CD4-positive, alpha-beta T cell treated with Interferon alpha-2 for 1 hour (primary cell): ENCODE measurements at places on chromosomes 5 and 9.

- DNase-seq: no peak
Observed at GRCh38 chr9:120465685-120466407, 114.1 kb downstream of the CDK5RAP2 start.

DNA sequence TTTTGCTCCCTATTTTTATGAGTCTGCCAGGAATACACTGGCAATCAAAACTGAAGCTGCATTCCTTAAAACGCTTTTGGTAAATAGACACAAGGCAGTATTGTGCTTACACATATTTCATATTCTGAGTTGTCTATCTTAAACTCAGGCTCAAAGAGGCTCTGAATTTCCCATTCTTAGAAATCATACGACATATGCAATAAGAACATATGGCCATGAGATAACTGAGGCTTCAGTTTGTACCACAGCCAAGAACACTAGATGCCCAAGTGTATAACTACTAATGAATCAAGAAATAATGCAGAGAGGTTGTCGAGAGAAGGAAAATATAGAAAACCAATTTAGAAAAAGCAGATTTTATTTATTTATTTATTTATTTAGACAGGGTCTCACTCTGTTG lies 357.4 kb downstream of the NDUFS4 start:
- DNase-seq: no peak

GRCh38 chr9:17938035-17938655 lies 359.3 kb downstream of the SH3GL2 start:
- DNase-seq: no peak

- no peak for DNase-seq
Observed at GRCh38 chr5:124605541-124605940, 140.9 kb downstream of the ZNF608 start.

GRCh38 chr5:35415309-35415708 lies 185.0 kb upstream of the PRLR start:
- no peak for DNase-seq

DNA sequence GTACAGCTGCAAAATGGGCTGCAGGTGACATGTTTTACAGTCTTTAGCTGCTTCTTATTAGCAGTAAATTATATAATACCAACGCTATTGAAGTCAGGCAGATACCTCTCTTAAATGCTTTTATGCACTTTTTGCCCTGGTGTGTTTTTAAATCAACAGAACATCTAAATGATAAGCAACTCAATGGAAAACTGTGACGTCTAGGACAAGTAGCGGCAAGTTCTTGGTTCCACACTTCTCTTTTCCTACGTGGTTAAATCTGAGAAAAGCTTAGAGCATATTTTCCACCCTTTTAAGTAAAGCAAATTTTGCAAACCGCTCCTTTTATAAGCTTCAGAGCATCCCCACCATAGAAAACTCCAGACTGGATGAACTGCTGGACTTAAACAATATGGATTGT lies 58.1 kb downstream of the CEMIP2 start:
- no peak for DNase-seq

DNA sequence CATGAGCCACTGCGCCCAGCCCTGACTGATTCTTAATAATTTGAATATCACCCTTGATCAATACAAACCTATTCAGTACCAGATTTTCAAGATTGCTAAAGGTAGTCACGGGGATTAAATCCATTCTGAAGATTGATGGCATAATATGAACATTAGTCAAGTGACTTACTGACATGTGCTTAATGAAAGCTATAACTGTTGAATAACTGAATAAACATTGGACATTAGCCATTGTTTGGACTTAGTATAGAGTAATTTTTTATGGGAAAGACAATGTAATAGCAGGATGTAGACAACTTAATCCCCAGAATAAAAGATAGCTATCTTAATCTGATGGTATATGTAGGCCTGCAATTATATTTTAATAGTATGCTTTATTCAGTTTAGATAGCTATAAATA lies 35.0 kb upstream of the VPS13A start:
- DNase-seq: no peak

GRCh38 chr5:178474562-178475184 lies 115.5 kb downstream of the COL23A1 start:
- no peak for DNase-seq

DNA sequence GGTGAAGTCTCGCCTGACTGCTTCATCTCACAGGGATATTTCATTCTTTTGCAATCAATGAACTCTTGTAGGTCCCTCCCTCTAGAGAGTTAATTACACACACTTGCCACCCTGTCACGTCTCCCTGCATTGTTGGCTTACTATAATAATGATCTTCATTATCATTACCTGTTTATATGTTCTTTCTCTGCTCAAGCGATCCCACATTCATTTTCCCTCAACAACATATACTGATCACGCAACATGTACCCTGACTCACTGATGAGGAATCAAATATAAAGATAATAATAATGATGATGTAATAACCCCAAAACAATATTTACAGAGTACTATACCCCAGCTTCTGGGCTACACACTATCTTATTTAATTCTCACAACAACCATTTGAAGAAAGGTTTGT lies 88.5 kb downstream of the FEM1C start:
- DNase-seq: no peak

DNA sequence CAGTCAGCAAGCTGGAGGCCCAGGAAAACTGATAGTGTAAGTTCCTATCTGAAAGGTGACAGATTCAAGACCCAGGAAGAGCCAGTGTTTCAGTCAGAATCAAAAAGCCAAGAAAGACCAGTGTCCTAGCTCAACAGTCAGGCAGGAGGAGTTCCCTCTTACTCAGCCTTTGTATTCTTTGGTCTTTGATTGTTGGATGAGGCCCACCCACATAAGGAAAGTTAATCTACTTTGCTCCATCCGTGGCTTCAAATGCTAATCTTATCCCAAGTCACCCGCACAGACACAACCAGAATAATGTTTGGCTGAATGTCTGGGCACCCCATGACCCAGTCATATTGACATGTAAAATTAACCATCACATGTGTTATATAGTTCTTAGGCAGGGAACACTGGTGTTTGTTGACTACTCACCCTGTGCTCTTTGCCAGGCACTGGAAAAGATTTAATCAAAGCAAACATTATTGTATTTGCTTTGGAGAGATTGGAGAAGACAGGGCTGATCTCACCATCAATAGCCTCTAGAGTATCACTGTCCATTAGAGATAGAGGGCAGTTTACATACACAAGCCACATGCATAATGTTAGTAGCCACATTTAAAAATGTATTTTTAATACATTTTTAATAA lies 96.3 kb upstream of the KCNN2 start:
- DNase-seq: no peak

- no peak for DNase-seq
Observed at GRCh38 chr9:2576631-2577030, 45.0 kb upstream of the VLDLR start.

DNA sequence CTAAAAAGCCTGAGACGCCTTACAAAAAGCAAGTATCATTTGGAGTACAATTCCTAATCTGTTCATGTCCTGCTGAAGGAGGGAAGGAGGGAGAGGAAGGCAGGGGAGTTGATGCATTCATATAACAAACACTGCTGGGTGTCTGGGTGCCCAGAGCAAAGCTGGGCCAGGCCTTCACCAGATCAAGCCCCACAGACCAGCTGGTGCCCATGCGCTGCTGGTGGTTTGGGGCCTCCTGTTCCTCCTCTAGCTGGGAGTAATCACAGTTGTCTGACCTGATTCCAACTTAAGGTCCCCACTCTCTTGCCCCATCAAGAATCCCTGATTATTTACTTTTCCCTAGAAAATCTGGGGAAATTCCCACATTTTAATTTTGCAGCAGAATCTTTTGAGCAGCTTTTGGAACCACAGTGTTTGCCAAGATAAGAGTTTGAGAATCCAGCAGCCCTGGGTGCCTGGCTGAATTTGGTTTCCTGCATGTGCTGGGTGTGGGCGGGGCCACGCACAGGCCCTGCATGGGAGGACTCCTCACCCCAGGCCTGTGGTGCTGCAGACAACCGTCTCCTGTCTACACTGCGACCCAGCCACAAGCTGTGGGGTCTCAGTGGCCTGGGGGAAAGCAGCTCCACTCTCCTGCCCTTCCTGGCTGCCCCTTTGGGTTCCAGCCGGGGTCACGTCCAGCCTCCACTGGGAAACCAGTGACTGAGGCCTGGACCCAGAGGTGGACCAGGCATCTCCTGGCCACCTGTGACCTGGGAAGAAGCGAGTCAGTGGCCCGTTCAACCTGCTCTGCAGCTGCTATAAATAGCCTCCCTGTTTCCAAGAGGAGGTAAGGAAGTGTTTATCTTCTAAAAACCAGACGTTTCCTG lies 47.5 kb downstream of the NEURL1B start:
- no peak for DNase-seq

DNA sequence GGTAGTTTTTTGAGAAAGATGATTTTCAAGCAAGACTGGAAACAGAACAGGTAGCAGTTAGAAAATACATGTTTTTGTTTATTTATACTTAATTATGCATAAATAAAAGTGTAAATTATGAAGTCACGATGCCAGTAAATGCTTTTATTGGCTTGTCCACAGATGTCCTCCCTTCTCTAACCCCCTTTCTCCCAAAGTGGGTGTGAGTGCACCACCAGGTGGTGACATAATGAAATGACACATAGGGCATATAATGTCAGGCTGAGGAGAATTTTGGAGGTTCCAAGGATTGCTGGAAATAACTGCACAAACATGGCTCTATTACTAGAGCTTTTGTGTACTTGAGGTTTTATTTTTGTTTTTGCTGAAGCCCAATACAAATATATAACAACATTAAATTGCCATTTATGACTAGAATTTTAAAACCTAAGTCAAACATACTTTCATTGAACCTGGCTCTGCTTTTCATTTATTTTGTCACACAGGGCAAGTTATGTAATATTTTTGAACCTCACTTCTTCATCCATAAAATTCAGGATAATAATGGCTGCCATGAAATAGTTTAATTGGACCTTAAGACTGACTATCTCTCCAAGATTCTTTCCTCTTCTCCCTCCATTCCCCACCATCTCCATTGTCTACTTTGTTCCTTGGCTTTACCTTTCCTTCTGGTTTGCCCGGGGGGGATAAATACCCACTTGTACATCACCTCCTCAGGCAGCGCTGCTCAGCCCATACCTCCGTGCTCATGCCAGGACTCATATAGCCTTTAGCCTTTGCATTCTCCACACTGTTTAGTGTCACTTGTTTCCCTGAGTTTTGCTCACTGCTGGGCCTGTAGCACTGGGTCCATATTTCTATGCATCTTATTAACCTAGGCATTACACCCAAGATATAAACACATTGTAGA lies 168.8 kb downstream of the PDE4D start:
- DNase-seq: no peak

GRCh38 chr9:83651558-83651957 lies 28.6 kb downstream of the IDNK start:
- DNase-seq: no peak

DNA sequence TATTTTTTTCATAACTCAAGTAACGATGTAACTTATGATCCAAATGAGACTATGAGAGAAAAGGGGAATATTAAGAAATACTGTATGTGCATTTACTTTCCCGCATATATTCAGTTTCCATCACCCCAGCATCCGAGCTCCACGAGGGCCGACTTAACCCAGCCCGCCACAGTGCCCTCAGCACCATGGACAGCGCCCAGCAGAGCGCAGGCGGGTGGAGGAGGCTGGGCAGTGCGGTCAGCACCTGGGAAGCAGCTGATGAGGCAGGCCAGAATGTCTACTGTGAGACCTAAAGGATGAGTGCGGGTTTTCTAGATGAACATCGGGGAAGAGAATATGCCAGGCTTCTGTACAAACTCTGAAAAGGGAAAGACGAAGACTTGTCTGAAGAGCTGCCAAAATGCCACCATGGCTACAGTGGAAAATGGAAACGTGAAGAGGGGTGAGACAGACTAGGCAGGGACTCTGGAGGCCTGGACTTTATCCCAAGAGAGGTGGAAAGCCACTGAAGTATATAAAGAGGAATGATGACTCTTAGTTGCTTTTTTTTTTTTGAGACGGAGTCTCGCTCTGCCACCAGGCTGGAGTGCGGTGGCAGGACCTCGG lies 34.5 kb upstream of the MED27 start:
- DNase-seq: no peak

GRCh38 chr9:132016456-132016855 lies 63.2 kb downstream of the MED27 start:
- DNase-seq: no peak

DNA sequence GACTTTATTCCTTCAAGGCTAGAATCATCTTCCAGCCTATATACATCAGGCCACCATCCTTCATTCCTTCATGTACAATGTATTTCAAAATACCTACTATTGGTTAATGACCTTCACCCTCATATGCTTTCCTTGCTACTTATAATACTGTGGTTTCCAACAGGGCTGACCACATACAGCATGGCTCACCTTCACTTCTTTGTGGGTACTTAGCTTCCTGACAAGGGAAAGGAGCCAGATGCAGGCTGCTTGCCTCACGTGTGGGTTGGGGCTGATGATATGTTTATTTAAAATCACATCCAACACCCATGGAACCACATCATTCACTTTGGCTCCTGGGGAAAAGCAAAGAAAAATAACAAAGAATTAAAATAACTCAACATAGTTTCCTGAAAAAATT lies 63.9 kb upstream of the OR2K2 start:
- no peak for DNase-seq

- no peak for DNase-seq
Observed at GRCh38 chr5:67465537-67466207, 269.1 kb upstream of the CD180 start.

DNA sequence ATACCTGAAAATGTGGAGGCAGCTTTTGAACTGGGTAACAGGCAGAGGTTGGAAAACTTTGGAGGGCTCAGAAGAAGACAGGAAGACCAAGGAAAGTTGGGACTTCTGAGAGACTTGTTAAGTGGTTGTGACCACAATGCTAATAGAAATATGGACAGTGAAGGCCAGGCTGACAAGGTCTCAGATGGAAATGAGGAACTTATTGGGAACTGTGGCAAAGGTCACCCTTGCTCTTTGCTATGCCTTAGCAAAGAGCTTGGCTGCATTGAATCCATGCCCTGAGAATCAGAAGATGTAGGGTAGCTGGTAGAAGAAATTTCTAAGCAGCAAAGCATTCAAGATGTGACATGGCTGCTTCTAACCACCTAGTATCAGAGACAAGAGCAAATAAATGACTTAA lies 244.4 kb upstream of the ADRA1B start:
- no peak for DNase-seq

DNA sequence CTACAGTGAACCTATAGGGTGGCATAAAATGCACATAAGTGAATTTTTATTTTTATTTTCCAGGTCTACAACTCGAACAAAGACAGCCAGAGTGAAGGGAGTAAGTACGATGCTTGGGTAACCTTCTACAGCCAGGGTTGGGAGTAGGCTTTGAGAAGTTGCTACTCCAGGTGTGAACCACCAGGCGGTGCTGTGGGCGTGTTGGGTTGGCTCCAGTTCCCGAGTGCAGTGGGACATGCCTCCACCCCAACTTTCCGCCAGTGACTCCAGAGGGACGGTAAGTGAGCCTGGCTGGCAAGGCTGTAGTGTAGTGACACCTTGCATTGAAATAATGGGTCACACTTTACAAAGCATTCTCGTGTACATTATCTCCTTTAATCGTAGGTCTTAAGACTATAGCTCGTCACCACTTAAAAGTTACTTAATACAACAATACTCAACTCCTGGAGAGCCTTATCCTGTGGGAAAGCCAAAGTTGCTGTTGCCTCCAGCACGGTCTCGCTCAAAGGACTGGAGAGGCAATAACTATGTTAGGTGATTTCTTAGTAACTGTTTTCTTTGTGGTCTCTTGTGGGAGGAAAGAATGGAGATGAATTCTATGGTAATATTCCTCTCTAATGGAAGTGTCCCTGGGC lies 244.0 kb downstream of the ARHGAP26 start:
- DNase-seq: no peak

GRCh38 chr5:180441564-180442051 lies 52.6 kb upstream of the CNOT6 start:
- no peak for DNase-seq
